Activated naive CD4-positive, alpha-beta T cell (primary cell): ENCODE measurements at places on chromosomes 4 and X.

DNA sequence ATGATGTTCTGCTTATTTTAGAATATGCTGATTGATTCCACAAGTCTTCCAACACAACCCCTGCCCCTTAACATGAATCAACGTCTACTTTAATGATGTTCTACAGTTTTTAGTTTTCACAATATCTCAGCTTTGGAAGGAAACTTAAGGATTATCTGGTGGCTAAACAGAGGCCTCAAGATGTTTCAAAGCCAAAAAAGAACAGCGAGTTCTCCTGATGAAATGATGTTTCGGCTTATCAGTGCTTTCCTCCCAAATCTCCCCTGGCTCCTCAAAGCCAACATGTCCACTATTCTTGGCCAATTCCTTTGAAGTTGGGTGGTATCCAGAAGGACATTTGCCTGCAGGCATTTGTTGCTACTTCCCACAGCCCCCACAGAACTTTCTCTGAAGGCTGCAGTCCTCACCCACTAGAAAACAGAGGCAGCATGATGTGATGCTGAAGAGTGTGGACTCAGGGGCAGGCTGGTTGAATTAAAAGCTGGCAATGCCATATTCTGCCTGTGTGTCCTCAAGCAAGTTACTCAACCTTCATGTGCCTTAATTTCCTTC is 87.3 kb downstream of the ADGRG4 start:
- DNase-seq: no peak

GRCh38 chrX:13109817-13110216 is 65.4 kb upstream of the FAM9C start:
- no peak for DNase-seq

DNA sequence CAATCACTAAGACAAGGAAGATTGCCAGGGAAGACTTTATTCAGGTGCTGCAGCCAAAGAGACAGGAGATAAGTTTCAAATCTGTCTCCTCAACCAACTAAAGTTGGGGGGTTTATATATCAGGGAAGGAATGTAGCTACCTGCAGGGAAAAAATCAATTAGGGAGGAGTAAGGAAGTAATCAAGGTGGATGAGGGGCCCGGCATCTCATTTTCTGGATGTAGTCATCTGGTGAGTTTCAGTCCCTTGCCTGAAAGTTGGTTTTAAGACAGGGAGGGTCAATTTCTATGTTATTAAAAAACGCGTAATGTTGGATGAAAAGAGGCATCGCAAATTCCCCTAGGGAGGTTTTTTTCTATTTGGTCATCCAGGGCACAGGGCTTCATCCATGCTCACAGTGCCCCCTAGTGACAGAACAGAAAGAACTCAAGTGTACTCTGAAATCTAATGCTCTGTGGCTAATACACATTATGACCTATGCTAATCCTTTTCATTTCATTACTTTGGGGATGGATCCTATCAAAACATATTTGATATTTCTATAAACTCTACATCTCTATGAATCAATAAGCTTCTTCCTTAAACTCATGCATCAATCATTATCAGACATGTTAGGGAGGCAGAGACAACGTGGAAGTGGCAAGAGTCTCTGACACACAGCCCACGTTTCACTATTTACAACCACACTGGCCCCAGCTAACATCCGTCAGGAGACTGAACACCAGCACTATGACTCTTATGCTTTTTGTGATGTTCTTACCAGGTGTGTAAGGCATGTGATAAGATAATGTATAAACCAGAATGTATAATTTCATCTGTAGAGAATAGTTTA is 1577.0 kb upstream of the TENM3 start:
- no peak for DNase-seq

DNA sequence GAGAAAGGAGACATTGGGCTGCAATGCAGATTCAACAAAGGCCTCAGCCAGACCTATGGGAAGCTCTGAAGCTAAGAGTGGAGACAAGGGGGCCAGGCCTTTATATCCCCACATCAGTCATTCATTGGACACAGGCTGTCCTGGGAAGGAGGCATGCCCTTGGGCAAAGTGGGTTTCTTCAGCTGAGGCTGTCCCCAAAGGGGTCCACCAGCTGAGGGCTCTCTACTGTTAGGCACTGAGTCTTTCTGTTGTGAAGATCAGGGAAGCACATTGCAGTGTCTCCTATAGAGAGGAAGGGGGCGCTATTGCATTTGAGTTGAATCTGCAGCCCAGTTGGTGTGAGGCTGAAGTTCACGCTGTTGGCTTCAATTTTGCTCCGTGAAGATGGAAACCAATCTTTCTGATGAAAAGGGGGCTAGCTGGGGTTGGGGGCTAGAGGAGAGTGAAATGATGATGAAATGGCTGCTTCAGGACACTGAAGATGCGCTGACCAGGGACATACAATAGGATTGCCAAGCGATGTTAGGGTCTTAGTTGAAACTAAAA is 48.0 kb downstream of the SLC25A5 start:
- no peak for DNase-seq

GRCh38 chr4:122810669-122811068 is 16.0 kb upstream of the FGF2 start:
- DNase-seq: no peak

DNA sequence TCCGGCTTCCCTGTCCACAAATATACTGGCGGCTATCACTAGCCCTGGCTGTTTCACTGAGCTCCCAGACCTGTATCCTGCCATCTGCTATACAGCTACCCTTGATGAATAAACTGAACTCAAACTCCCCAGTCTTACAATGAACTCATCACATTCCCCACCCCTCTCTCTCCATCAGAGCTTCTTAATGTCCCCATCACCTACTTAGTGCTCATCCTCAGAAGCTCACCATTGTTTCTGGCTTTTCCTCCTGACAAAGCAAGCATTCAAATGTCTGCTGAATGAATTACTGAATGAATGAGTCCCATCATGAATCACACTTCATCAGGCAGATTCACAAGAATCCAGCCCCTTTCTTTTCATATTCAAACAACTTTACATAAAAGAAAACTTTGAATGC is 5.7 kb upstream of the DGAT2L6 start:
- DNase-seq: no peak

GRCh38 chrX:139931646-139932072 is 1.2 kb downstream of the ATP11C start:
- DNase-seq: no peak

GRCh38 chrX:10453945-10454344 is 166.4 kb downstream of the MID1 start:
- DNase-seq: no peak

GRCh38 chr4:107269175-107269574 is 233.1 kb upstream of the DKK2 start:
- DNase-seq: no peak

- no peak for DNase-seq
These were observed 294.7 kb upstream of the CT83 start for GRCh38 chrX:116757491-116757890.

- no peak for DNase-seq
These were observed 160.2 kb downstream of the NHS start for GRCh38 chrX:17535229-17535628.

GRCh38 chrX:100745806-100746537 is 14.1 kb upstream of the SYTL4 start:
- no peak for DNase-seq

GRCh38 chr4:183241721-183242151 is 78.3 kb downstream of the CLDN22 start:
- no peak for DNase-seq

GRCh38 chr4:172666711-172667368 is 501.8 kb upstream of the GALNT7 start:
- no peak for DNase-seq

DNA sequence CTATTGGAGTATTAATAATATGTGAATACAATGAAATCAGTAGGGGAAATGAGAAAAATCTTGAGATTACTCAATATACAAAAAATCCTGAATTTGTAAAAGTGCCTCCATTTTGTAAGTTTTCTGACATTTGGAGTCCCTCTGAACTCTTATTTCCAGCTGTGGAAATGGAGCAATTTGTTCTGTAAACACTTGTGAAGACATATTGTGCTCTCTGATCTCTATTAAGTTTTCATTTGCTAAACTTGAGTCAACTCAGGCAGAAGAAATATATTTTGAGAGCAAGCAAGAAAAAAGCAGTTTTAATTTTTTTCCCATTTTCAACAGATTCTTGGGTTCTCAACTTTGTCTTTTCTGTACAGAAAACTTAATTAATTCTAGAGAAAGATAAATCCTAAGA is 51.4 kb upstream of the PCDH18 start:
- no peak for DNase-seq

DNA sequence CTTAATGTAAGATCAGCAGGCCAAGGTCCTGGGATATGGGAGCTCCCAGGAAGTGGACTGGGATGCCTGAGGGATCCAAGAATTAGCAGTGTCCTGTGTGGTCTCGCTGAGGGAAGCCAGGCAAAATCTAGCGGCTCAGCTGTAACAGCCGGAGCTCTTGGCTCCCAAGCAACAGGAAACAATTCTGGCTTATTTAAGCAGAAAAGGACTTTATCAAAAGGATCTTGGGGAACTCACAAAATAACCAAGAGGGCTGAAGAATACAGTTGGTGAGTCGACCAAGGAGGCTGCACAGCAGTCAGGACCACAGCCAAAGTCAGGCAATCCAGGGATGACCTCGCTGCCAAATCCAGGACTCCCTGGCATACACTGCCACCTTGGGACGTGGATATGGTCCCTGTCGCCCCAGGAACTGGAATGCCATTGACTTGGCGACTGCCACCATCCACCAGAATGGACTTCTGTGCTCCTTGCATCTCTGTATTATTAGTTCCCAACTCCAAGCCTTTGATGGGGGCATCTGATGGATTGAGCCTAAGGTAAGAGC is 165.3 kb upstream of the BCOR start:
- no peak for DNase-seq

DNA sequence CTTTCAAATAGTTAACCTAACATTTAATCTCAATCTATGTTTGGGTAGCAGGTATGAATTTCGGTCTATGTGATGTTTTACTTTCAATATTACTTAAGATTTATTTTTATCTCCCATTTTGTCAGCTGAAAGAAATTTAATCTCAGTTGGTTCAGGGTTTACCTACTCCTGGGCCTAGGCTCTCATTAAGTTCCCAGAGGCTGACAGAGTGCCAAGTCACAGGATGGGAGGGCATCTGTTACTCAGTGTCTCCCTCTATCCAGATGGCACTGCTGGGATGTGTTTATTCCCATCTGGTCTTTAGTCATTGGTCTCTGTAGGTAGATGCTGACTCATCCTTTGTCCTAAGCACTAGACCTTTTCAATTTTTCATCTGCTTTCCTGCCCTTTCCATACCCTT is 129.4 kb upstream of the ARSJ start:
- DNase-seq: no peak

- no peak for DNase-seq
These were observed 204.4 kb downstream of the PARM1 start for GRCh38 chr4:75137302-75137701.

DNA sequence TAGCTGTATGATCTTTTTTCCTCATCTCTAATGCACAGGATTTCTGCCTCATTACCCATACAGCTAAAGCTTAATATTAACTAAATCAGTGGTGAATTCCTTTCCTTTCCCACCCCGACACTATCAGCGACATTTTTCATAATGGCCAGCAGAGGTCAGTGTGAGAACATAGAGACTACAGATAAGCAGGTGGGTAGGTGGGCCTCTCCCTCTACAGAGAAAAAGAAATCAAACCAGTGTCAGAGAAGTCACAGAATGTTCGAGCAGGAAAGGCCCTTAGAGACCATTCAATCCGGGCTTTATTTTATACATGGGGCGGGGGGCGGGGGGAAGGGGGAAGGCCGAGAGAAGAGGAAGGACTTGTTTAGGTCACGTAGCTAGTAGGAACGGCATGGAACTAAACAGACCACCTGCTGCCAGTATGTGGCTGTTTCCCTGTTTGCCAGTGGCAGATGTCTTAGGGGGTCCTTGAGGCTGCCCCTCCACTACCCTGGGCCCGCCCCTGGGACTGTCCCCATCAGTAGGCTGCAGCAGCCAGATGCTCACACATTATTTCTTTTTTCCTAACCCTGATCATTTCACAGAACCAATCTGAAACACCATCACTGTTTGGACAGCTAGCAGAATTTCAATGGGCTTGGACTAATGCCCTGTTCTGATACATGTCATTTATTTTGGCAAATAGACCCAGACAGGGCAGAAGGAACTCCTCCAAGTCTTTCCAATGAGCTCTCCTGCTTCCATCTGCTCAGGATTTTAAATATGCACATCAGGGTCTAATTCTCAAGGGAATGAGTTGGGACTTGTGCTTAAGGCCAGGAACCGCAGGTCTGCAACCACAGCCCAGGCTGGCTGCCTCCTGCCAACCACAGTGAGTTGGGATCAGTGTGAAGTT is 133.4 kb downstream of the ATG4A start:
- DNase-seq: no peak

GRCh38 chr4:80586716-80587115 is 251.2 kb downstream of the CFAP299 start:
- DNase-seq: no peak

GRCh38 chrX:23327104-23327503 is 7.5 kb upstream of the PTCHD1 start:
- DNase-seq: no peak

DNA sequence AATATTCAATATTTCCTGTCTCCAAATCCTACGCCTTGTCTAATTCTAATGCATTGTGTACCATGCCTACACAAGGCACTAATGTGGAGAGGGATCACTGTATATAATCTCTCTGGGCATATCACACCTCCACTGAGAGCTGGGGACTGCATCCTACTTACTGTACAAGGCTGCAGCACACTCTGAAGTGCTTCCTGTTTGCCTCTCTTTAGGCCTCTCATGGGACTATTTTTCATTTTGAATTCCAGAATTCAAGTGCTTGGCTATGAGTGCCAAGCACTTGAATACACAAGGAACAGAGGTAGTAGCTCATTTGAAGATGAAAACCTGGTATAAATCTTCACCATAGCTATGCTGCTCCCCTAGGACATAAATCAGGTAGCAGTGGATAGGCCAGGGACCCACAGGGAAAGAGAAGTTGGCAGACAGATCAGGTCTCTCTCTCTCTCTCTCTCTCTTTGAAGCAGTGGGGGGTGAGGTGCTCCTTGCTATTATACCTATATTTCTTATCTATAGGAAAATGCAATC is 229.7 kb upstream of the MBNL3 start:
- no peak for DNase-seq

DNA sequence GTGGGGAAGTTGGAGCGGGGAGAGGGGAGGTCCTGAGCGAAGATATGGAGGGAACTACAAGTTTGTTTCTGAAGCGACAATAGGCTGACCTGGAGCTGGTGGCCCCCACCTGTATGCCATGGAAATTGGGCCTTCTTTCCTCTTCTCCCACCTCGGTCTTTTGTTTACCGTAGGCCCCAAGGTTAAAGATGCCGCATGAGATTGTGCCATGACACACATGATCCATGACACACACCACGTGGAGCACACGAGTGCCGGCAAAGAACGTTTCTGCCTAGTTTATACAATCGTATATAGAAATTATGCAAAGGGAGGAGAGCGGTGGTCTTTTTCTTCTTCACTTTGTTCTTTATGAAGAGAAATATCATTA is 408 bp downstream of the TMEM33 start:
- no peak for DNase-seq

- no peak for DNase-seq
These were observed 26.9 kb downstream of the RAB40AL start for GRCh38 chrX:102963955-102964354.

GRCh38 chr4:128301979-128302378 is 14.4 kb upstream of the PGRMC2 start:
- DNase-seq: no peak
